ENCODE measurements at places on chromosomes 2 and 18. TPM values are rescaled to one million over a fixed set of nuclear protein-coding genes. Genes with fewer than 3 reads are reported as not detected.

AKAIN1 gene
- not detected for total RNA-seq

CNGA3 gene
- 0.18 TPM for total RNA-seq

DCDC2C gene
- not detected for total RNA-seq

PIGN gene
- total RNA-seq: 32.7 TPM

IGFBP5 gene
- total RNA-seq: 334 TPM

ARHGAP15 gene
- total RNA-seq: not detected

ABCG8 gene
- not detected for total RNA-seq

ZSWIM2 gene
- not detected for total RNA-seq

Data from fibroblast of the aortic adventitia (primary cell).